ENCODE measurements at places on chromosomes 7 and 10.

DNA sequence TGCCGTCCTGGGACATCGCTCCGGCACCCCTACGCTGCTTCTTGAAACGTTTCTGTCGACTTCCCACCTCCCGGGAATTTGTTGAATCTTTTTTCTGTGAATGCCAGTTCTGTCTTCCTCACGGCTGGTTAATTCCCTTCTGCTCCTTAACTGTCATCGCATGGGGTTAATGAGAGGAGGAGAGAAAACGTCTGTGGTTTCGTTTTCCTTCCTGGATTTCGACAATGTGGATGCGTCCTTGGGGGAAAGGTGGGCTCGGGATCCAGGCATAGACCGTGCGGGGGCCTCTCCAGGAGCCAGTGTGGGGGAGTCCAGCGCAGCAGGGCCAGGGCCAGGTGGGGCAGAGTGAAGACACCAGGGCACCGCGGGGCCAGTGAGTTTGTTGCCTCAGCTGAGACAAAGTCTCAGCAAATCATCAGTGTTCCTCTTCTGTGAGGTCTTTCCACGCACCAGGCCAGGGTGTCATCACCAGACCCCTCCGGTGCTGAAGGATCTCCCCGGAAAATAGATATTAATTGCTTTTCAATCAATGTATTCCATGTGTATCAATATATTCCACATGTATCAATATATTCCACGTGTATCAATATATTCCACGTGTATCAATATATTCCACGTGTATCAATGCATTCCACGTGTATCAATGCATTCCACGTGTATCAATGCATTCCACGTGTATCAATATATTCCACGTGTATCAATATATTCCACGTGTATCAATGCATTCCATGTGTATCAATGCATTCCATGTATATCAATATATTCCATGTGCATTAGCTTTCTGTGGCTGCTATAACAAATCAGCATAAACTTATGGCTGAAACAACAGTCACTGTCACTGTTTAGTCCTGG, 33.7 kb upstream of the CFAP46 start:
- DNase-seq = no peak

DNA sequence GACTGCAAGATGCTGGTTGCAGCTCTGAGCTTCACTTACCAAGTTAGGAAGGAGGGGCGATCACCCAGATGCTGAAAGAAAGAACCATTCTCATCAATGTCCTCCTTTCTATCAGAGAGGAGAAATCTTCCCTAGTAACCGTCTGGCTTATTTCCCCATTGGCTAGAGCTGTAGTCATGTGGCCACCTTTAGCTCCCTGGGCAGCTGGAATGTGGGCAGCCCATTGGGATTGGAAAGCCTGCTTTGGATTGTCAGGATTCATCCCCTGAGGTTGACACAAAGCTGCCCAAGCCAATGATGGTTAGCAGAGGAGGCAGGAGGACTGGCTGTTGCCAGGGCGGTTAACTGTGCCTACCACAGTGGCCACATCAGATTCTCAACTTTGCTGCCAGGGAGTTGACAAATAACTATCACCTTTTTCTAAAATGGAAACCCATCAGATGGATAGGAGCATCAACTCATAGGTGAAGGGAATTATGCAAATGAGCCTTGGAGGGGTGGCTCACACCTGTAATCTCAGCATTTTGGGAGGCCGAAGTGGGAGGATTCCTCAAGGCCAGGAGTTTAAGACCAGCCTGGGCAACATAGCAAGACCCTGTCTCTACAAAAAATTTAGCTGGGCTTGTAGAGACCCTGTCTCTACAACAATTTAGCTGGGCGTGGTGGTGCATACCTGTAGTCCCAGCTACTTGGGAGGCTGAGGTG, 206.4 kb upstream of the GALNT17 start:
- no peak for DNase-seq

DNA sequence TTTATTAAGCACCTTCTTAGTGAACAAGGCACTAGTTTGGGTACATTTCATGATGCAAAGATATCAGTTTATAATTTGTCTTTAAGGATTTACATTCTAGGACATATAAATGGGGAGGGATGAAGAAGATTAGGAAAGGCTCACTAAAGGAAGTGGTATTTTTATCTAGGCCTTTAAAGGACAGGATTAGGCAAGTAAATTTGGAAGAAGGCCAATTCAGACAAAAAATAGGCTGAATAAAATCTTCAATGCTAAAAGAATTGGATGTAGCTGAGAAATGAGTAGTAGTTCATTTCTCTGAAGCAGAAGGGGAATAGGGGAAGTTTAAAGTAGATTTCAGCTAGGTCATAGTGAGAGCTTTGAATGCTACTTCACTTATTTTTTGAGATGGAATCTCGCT, 4.8 kb upstream of the FAM24B start:
- peak; percentile 35 for DNase-seq

- DNase-seq = no peak
These were observed 26.9 kb downstream of the CCDC6 start for GRCh38 chr10:59879363-59879913.

- DNase-seq = no peak
These were observed 229.6 kb downstream of the TMEM26 start for GRCh38 chr10:61223576-61223975.

- DNase-seq = no peak
These were observed 869.8 kb downstream of the LRMDA start for GRCh38 chr10:76301211-76301610.

DNA sequence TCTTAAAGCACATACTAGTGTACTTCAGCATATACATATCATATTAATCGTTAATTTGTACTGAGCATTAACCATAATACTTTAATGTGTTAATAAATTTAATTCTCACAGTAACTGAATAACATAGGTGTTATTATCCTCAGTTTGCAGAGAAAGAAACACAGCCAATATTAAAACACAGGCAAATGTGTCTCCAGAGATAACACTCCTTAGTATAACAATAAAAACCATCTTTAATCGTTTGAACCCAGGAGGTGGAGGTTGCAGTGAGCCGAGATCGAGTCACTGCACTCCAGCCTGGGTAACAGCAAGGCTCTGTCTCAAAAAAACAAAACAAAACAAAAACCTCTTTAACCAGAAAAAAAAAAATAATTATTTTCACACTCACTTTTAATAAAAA, 49.4 kb upstream of the ZNF273 start:
- DNase-seq = no peak

- no peak for DNase-seq
These were observed 194.6 kb downstream of the COBL start for GRCh38 chr7:51121931-51122425.

GRCh38 chr10:105681051-105681450, 1040.0 kb downstream of the SORCS3 start:
- no peak for DNase-seq

GRCh38 chr10:77240041-77240652, 397.5 kb downstream of the KCNMA1 start:
- no peak for DNase-seq

- DNase-seq = peak; percentile 71
These were observed 23.3 kb upstream of the GPR22 start for GRCh38 chr7:107446531-107446930.

DNA sequence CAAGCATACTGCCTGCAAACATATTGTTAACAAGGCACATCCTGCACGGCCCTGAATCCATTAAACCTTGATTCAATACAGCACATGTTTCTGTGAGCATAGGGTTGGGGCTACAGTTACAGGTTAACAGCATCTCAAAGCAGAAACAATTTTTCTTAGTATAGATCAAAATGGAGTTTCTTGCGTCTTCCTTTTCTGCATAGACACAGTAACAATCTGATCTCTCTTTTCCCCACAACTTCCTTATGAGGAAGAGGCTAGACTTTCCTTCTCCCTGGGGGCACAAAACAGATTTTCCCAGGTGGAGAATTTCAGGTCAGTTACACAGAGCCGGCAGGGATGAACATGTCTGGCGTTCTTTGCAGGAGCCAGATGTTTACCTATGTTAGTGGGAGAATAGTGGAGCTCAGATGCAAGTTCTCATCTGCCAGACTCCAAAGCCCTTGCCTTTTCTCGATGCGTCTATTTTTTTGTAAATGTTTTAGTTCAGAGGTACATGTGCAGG, 37.5 kb upstream of the PFKFB3 start:
- peak; percentile 53 for DNase-seq

- no peak for DNase-seq
These were observed 3.8 kb upstream of the TECTB start for GRCh38 chr10:112279433-112279832.

- peak; percentile 65 for DNase-seq
These were observed at the start of gene HOGA1 for GRCh38 chr10:97584060-97584797. HOGA1 (plus strand) TSS chr10:97584389; CDS start chr10:97584704, 315 bp downstream.

- DNase-seq = no peak
These were observed 27.6 kb upstream of the OPTN start for GRCh38 chr10:13072339-13072738.

GRCh38 chr10:110058212-110058611, 50.4 kb downstream of the ADD3 start:
- no peak for DNase-seq

GRCh38 chr7:132569884-132570614, 6.2 kb downstream of the PLXNA4 start:
- no peak for DNase-seq

GRCh38 chr10:43407576-43408330, 1.2 kb downstream of the HNRNPF start:
- DNase-seq = peak; percentile 74

GRCh38 chr10:130493446-130494145, 357.4 kb downstream of the GLRX3 start:
- no peak for DNase-seq

- peak; percentile 75 for DNase-seq
These were observed 2.1 kb upstream of the GUSB start for GRCh38 chr7:65983965-65984658.

- DNase-seq = no peak
These were observed 33.8 kb upstream of the INPP5A start for GRCh38 chr10:132503581-132504421.

DNA sequence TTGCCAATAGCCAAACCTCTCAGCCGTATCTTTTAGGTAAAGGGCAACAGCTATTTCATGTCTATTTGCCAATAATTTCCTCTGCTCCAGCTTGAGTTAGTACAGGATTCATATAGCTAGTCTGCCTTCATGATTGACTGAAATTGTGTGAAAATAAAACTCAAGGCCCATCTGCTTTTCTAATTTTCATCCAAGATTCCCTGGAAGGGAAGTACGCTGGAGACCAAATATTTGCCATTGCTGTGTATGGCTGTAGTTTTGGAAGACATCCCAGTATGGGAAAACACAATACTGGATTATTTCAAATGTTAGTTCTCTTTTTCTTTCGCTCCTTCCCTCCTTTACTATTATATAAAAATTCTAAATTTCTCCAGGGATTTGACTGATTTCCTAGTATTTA, 652.4 kb downstream of the CNTNAP2 start:
- DNase-seq = no peak

GRCh38 chr10:11725912-11726311, 16.3 kb upstream of the ECHDC3 start:
- DNase-seq = no peak

DNA sequence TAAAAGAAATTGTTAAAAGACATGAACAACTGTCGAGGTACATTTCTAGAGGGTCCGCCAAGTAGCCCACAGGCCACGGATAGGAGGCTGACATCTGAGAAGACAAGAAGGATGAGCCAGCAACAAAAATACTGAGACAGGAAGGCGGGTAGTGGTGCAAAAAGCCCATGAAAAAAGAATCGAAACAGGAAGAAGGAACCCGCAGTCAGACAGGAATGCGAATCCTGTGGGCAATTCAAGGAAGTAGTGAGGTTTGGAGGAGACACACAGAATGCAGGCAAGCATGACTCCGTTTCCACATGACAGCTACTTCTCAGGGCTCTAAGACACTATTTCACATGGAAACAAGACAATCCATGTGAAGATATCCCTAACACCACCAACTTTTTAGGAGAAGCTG, 125.2 kb downstream of the DOCK4 start:
- DNase-seq = no peak

- DNase-seq = no peak
These were observed 781.1 kb downstream of the GATA3 start for GRCh38 chr10:8835453-8836167.

- DNase-seq = no peak
These were observed 79.6 kb downstream of the INSIG1 start for GRCh38 chr7:155377071-155377837.

GRCh38 chr10:77857272-77857671, 69.3 kb downstream of the DLG5 start:
- DNase-seq = no peak

- DNase-seq = no peak
These were observed 93.5 kb upstream of the SLC25A13 start for GRCh38 chr7:96415293-96415940.

DNA sequence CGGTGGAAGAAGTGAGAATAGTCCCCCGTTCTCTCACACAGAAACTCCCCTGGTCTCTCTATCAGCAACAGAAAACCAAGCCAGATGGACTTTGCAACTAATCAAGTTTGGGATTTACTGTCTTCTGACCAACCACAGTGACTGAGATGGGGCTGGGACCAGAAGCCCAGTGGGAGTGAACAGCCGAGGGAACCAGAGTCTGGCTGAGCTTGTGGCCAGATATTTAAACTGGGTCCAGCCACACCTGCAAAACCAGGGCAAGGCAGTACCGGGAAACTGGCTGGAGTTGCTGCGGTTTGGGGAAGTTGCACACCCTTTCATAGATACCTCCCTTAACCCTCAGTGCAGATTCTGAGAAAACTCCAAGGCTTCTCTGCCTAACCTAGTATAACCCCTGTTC, 6.0 kb downstream of the GSTK1 start:
- DNase-seq = no peak

- DNase-seq = no peak
These were observed 130.1 kb downstream of the COBL start for GRCh38 chr7:51186531-51186930.

- DNase-seq = peak; percentile 94
These were observed 302.6 kb downstream of the KLF6 start for GRCh38 chr10:3482200-3482993.

- DNase-seq = no peak
These were observed 75.1 kb upstream of the TCF7L2 start for GRCh38 chr10:112874982-112875381.

DNA sequence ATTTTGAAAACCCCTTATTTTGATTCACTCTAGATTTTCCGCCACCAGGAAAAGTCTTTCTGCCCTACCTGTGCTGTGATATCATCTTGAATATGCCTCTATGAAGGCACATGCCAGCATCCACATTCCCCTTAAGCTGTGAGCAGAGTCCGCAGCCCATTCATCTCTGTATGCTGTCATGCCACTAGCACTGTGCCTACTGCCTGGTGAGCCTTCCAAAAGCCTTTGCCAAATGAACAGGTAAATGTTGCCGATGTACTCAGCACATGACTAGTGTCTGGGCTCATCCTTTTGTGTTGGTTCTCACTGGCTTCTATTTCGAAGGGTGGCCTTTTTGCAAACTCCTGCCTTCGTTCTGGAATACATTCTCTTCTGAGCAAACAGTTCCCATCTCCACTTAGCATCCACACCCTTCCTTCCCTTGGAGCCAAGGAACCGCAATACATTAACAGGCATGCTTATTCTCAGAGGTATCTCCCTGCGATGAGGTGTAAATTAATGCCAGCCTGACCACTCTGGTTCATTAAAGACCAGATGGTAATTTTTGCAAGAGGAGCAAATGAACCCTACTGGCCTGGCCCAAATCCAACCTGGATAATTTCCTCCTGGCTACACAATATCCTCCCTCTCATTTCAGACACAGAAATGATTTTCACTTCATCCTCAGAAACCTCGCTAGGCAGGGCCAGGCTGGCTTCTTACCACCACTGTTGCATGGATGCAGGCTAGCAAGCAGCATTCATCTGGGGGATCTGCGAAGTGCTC, 339.7 kb upstream of the NFE2L3 start:
- no peak for DNase-seq
